ENCODE measurements at places on chromosomes 11 and 22. TPM values are rescaled to one million over a fixed set of nuclear protein-coding genes. Genes with fewer than 3 reads are reported as not detected.

- no peak for DNase-seq
Measured at GRCh38 chr11:117912497-117912896, 16.7 kb downstream of the TMPRSS13 start.

- DNase-seq: peak; percentile 26
Measured at GRCh38 chr11:9594267-9595046, 21.0 kb downstream of the WEE1 start.

- no peak for DNase-seq
Measured at GRCh38 chr22:30279046-30279788, 10.1 kb downstream of the CASTOR1 start.

NNMT gene
- total RNA-seq: 0.53 TPM

GRCh38 chr22:50034126-50035081, 21.8 kb upstream of the IL17REL start:
- no peak for DNase-seq

GRCh38 chr11:47411884-47412746, 3.7 kb downstream of the SLC39A13 start:
- DNase-seq: peak; percentile 86

DNA sequence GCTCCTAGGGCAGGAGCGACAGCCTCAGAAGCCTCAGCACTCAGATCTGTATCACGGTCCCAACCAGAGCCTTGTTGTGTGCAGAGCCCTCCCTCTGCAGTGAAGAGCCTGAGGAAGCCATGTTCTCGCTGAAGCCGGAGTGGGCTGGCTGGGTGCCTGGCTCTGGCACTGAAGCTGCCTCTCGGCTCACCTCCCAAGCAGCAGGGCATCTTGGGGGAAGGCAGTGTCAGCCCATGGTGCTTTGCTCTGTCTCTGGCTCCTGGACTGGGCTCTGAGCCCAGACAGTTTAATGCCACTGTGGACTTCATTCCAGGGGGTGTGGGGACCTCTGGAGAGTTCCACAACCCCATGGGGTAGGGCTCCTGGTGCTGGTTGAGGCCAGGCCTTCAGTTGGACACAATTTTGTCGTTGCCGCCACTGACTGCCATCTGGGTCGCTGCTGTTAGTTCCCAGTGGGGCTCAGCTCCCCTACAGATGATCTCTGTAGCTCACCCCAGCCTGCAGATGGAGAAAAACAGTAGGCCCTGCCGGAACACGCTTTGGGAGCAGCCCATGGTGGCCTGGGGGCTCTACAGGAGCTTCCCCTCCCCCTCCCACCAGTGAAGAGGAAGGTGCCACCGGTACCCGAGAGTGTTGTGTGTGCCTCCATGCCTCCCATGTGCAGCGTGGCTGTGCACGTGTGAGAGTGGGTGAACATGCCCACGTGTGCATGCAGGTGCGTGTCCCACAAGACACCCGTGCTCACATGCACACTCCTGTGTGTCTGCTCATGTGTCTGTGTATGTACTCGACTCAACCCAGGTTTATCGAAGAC, 86.5 kb upstream of the B3GAT1 start:
- DNase-seq: peak; percentile 6

GRCh38 chr11:13261591-13262061, 16.0 kb upstream of the BMAL1 start:
- DNase-seq: no peak

GRCh38 chr11:90836031-90836430, 613.2 kb upstream of the CHORDC1 start:
- DNase-seq: no peak

IL10RA gene
- total RNA-seq: 0.74 TPM

DNA sequence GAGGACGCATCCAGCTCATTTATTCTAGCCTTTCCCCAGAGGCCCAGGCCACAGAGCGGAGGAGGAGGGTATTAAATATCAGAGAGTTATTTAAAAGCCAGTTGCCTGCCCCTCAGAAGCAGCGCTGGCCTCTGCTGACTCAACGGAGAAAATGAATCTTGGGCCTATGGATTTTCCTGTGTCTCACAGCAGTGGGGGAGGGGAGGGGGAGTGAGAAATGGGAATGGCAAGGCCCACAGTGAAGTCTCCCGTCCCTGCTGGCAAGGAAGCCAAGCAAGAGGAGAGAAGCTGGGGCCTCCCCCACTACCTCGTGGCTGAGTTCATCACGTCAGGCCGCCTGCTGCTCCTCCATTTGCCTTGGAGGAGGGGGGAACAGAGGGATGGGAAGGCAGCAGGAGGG, 4.5 kb upstream of the TPBGL start:
- DNase-seq: peak; percentile 26

OR51V1 gene
- not detected for total RNA-seq

GRCh38 chr22:19178065-19178656, 375 bp downstream of the SLC25A1 start:
- peak; percentile 67 for DNase-seq

DNA sequence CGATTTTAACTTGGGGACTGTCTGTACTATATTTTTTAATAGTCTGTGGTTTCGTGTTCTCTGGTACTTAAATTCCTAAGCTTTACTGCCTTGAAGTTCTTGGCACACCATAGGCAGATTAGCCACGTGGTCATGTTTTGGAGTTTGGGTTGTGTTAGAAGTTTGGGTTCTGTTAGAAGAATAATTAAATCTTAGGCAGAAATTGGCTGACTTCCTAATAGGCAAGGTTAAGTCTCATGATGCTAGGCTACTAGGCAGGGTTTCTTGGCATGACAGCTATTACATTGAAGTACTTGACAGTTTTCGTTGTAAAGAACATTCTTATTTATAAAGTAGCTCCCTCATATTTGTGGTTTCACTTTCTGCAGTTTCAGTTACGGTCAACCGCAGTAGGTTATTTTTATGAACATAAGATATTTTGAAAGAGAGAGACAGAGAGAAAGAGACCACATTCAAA, 30.0 kb upstream of the MMP7 start:
- no peak for DNase-seq

DNA sequence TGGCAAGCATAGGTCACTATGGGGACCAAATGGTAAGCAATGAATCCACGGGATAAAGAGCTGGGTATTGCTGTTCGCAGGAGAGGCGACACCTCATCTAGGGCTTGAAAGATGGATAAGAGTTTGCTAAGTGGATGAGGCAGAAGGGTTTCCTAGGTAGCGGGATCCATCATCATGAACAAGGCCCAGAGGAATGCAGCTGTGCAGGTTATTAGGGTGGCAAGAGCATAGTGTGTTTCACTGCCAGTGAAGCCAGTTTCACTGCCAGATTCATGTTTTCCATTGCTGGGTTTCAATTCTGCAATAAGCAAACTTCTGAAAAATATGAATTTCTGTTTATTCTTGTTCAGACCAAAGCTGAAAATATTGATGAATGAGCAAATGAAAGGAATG, 27.2 kb downstream of the WEE1 start:
- DNase-seq: no peak

Data from WTC11 (cell line).